ENCODE measurements at places on chromosomes 16 and 17.

DNA sequence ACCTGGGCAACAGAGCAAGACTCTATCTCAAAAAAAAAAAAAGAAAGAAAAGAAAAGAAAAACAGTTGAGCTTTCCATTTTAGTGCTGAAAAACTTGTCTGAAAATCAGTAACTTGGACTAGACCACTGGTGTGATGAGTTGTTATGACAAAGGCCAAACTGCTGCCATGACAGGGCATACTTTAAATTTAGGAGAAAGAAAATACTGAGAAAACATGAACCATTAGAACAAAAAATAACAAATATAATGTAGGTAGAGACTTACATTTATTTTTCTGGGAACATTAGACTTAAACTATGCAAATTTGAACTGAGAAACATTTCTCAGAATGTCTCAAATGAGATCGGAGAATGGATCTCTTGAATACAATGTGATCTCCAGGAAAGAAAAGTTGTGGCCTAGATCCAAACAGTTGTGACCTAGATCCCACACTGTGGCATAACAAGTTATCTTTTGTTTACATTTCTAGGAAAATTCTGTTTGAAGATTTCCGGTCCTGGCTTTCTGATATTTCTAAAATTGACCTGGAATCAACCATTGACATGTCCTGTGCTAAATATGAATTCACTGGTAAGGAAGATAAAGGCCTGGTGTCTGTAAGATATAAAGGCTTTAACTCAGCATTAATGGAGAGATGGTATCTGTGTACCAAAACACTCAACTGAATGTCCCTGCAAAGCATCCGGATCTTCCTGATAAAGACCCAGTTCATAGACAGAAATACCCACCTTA lies 10.9 kb downstream of the OGFOD1 start:
- no peak for DNase-seq

GRCh38 chr16:81477697-81478693 lies 33.4 kb downstream of the CMIP start:
- no peak for DNase-seq

GRCh38 chr17:5694551-5694950 lies 110.2 kb upstream of the NLRP1 start:
- peak; percentile 38 for DNase-seq

DNA sequence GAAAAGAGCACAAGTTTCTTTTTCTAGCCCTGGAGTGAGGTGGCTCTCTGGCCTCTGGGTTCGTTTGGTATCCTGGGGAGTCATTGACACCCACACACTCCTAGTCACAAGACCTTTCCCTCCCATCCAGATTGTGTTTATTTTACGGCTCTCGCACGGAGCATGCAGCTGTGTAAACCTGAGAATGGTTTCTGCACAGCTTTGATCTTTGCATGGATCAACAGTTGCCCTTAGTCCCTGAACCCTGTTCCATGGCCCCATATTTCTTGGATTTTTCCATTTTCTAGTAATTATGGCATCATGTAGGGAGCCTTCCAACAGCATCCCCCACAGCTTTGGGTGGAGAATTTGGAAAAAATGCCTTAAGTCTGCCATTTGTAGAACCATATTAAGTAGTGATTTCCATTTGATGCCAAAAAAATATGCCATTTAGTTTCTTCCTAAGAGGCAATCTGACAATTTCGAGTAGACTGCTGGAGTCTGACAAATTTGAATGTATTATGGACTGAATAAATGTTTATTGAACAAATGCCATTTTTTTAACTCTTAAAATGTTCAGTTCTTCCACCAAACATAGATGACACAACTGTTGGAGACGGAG lies 197.7 kb downstream of the WWOX start:
- peak; percentile 73 for DNase-seq

GRCh38 chr16:25035494-25036405 lies 20.6 kb upstream of the ARHGAP17 start:
- DNase-seq = no peak
